Neural crest cell (in vitro differentiated cells): ENCODE measurements at places on chromosomes 12 and 14. TPM values are rescaled to one million over a fixed set of nuclear protein-coding genes. Genes with fewer than 3 reads are reported as not detected.

KRT83 gene
- total RNA-seq, result not detected in 2 replicates

TAS2R50 gene
- 1.0 and 1.3 TPM in 2 replicates for total RNA-seq

OR4E2 gene
- not detected in 2 replicates for total RNA-seq

DNAL1 gene
- total RNA-seq, result 18.1 and 20.1 TPM in 2 replicates

BEGAIN gene
- 3.0 and 4.8 TPM in 2 replicates for total RNA-seq

HOXC13 gene
- not detected in 2 replicates for total RNA-seq

TPH2 gene
- 0.09 and 0.23 TPM in 2 replicates for total RNA-seq

CRIP1 gene
- total RNA-seq, result 3.2 and 4.8 TPM in 2 replicates

SMIM41 gene
- not detected in 2 replicates for total RNA-seq

GRCh38 chr14:28770630-28771029, 4.0 kb downstream of the FOXG1 start:
- H3K27me3 ChIP-seq, result peaks cover 97% of the 10 kb centered on the region
- H3K27ac ChIP-seq, result no peak overlapping the region
- H3K4me3 ChIP-seq, result no peak overlapping the region
- H3K36me3 ChIP-seq, result peaks cover 8% of the 10 kb centered on the region
- DNase-seq, result no peak

DNA sequence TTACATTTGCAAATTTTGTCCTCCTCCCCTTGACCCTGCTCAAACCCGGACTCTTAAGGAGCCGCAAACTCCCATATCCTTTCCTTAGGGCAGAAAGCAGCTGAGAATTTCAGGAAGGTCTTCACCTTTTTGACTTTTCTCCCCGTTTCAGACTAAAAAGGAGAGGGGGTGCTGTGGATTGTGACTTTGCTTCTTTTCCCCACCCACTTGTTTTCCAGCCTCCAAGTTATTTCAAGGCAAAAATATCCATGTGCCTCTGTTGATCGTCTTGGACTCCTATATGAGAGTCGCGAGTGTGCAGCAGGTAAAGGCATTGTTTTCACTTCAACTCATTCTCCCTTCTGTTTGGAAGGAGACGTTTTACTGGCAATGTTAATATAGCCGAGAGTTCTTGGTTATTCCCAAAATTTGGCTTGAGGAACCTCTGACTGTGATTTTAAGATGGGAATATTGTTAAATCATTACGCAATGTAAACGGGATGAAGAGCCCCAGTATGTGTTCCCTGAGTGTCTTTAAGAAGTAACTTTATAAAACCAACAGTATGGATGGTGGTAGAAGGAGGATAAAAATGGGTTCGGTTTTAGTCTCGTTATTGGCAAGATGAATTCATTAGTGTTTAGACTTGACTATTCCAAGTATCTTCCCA, 663 bp downstream of the LRRK2 start:
- peaks cover 32% of the 10 kb centered on the region for H3K27me3 ChIP-seq
- no peak overlapping the region for H3K27ac ChIP-seq
- DNase-seq, result no peak

DNA sequence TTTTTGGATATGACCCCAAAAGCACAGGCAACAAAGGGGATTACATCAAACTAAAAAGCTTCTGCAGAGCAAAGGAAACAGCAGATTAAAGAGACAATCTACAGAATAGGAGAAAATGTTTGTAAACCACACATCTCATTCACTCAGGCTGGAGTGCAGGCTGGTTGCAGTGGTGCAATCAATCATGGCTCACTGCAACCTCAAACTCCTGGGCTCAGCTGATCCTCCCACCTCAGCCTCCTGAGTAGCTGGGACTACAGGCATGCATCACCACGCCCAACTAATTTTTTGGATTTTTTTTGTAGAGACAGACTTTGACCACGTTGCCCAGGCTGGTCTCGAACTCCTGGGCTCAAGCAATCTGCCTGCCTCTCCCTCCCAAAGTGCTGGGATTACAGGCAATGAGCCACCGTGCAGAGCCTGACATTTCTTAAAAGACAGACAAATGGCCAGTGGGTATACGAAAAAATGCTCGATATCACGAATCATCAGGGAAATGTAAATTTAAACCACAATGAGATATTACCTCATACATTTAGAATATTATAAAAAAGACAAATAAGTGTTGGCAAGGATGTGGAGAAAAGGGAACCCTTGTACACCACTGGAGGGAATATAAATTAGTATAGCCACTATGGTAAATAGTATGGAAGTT, 9.8 kb downstream of the NCKAP5L start:
- H3K27ac ChIP-seq, result peak overlapping the region; percentile 27
- H3K36me3 ChIP-seq, result peaks cover 10% of the 10 kb centered on the region
- H3K4me3 ChIP-seq, result no peak overlapping the region
- H3K4me1 ChIP-seq, result peaks cover 17% of the 10 kb centered on the region

GRCh38 chr14:58560208-58560607, 77.6 kb upstream of the DACT1 start:
- no peaks in the 10 kb centered on the region for H3K36me3 ChIP-seq
- no peak overlapping the region for H3K4me3 ChIP-seq
- no peak overlapping the region for H3K27ac ChIP-seq
- no peaks in the 10 kb centered on the region for H3K27me3 ChIP-seq
- H3K4me1 ChIP-seq, result peaks cover 4% of the 10 kb centered on the region
- no peak for DNase-seq

DNA sequence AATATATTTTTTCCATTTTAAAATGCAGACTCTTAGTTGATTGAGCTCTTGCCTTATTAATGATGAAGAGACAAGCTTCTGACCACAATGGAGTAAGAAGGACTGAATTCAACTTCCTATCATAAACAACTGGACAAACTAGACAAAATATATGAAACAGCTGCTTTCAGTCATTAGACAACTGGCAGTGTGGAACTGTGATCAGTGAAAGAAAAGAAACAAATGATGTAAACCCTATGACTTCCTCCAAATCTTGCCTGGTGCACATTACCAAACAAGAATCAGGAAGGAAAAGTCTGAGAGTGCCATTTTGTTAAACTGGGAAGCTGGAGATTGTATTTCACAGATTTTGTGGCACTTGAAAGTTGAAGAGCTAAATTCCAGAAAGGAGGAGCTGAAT, 154.7 kb upstream of the ATXN7L3B start:
- no peak overlapping the region for H3K4me3 ChIP-seq
- H3K27me3 ChIP-seq, result no peaks in the 10 kb centered on the region
- H3K27ac ChIP-seq, result no peak overlapping the region
- DNase-seq, result no peak
- no peaks in the 10 kb centered on the region for H3K4me1 ChIP-seq

- peaks cover 16% of the 10 kb centered on the region for H3K36me3 ChIP-seq
- peak overlapping the region; percentile 14 for H3K4me3 ChIP-seq
These were observed 125.3 kb upstream of the ATF7IP start for GRCh38 chr12:14239935-14240872.

DNA sequence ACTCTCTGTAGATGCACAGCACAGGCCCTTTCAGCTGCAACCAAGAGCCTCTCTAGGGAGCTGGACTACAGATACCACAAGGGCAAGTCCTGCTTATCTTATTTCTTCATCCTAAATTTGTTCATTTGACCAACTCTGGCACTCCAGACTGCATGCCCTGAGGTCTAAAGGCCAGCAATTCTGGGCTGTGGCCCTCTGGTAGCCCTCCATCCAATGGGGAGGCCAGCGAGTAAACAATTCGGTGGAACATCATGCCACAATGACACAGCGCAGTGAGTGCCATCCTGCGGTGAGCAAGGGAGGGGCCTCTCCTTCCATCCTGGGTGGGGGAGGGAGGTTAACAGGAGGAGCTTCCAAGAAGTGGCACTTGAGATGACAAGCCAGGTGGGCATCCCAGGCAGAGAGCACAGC, 652 bp upstream of the SELPLG start:
- H3K36me3 ChIP-seq, result no peaks in the 10 kb centered on the region
- no peak for DNase-seq
- peaks cover 51% of the 10 kb centered on the region for H3K4me1 ChIP-seq
- no peak overlapping the region for H3K27ac ChIP-seq

DNA sequence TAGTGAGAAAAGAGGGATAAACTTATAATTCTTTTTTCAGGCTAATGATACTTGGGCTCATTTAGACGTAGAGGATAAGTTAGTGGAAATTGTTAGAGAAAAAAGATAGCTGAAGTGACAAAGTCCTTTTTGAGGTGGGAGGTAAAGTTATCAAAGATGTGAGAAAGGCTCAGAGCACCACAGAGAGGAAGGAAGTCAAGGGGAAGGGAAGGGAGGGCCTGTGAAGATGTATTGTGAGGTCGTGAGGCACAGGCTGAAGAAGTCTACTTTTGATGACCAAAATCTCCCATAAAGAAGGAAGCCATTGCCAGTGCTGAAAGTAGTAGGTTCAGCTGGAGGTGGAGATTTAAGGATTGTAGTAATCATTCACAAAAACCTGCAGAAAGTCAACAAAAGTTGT, 19.4 kb upstream of the PTGDR start:
- no peaks in the 10 kb centered on the region for H3K4me1 ChIP-seq
- DNase-seq, result no peak
- H3K4me3 ChIP-seq, result no peak overlapping the region
- H3K27ac ChIP-seq, result no peak overlapping the region
- H3K27me3 ChIP-seq, result peaks cover 9% of the 10 kb centered on the region

GRCh38 chr14:68147303-68147702, 327.7 kb downstream of the RAD51B start:
- H3K36me3 ChIP-seq, result peaks cover 25% of the 10 kb centered on the region
- no peaks in the 10 kb centered on the region for H3K27me3 ChIP-seq
- H3K27ac ChIP-seq, result no peak overlapping the region
- no peak for DNase-seq
- H3K4me1 ChIP-seq, result no peaks in the 10 kb centered on the region

DNA sequence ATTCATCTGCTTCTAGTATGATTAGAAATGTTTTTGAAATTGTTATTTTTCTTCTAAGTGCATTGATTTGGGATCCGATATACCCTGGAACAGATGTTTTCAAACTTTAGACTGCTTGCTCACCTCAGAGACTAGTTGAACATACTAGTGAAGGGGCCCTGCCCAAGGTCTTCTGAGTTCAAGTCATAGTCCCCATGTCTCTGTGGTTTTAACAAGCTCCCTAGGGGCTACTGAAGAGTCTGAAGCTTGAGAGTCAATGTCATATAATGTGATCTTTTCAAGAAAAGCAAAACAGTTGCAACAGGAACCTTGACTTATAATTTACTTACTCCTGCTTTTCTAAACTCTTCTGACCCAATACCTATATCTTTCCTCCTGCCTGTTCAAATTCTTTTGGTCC, 7.5 kb upstream of the UBE2N start:
- no peaks in the 10 kb centered on the region for H3K4me1 ChIP-seq
- no peaks in the 10 kb centered on the region for H3K36me3 ChIP-seq
- no peaks in the 10 kb centered on the region for H3K27me3 ChIP-seq
- no peak overlapping the region for H3K27ac ChIP-seq
- no peak for DNase-seq

GRCh38 chr12:104137001-104137901, 759 bp downstream of the NFYB start:
- peak overlapping the region; percentile 97 for H3K27ac ChIP-seq
- H3K36me3 ChIP-seq, result no peaks in the 10 kb centered on the region

GRCh38 chr14:96016501-96017160, 22.5 kb upstream of the C14orf132 start:
- DNase-seq, result no peak
- no peaks in the 10 kb centered on the region for H3K4me1 ChIP-seq
- H3K27me3 ChIP-seq, result peaks cover 65% of the 10 kb centered on the region
- H3K27ac ChIP-seq, result no peak overlapping the region
- H3K36me3 ChIP-seq, result peaks cover 3% of the 10 kb centered on the region
- H3K4me3 ChIP-seq, result no peak overlapping the region

GRCh38 chr12:50573271-50573670, 68.5 kb downstream of the DIP2B start:
- no peak for DNase-seq
- H3K27ac ChIP-seq, result no peak overlapping the region
- H3K36me3 ChIP-seq, result no peaks in the 10 kb centered on the region
- H3K4me1 ChIP-seq, result peaks cover 41% of the 10 kb centered on the region
- no peaks in the 10 kb centered on the region for H3K27me3 ChIP-seq

- H3K4me3 ChIP-seq, result peak within 1 kb of the TSS; percentile 88
- peaks cover 73% of the 10 kb centered on the region for H3K27me3 ChIP-seq
- peak; percentile 48 for DNase-seq
- no peak within 1 kb of the TSS for H3K27ac ChIP-seq
These were observed at the start of gene C12orf42 for GRCh38 chr12:103495469-103496456. C12orf42 (minus strand) TSS chr12:103495968; CDS start chr12:103478426, 17,542 bp downstream.

- H3K4me1 ChIP-seq, result no peaks in the 10 kb centered on the region
- H3K27me3 ChIP-seq, result no peaks in the 10 kb centered on the region
- H3K27ac ChIP-seq, result no peak overlapping the region
- H3K36me3 ChIP-seq, result no peaks in the 10 kb centered on the region
- H3K4me3 ChIP-seq, result no peak overlapping the region
These were observed 83.1 kb downstream of the MAPKAPK5 start for GRCh38 chr12:111925171-111925570.

- H3K4me1 ChIP-seq, result no peaks in the 10 kb centered on the region
- no peak overlapping the region for H3K4me3 ChIP-seq
- no peak overlapping the region for H3K27ac ChIP-seq
- H3K36me3 ChIP-seq, result no peaks in the 10 kb centered on the region
- no peaks in the 10 kb centered on the region for H3K27me3 ChIP-seq
These were observed 245.7 kb downstream of the KCNC2 start for GRCh38 chr12:74963867-74964331.

DNA sequence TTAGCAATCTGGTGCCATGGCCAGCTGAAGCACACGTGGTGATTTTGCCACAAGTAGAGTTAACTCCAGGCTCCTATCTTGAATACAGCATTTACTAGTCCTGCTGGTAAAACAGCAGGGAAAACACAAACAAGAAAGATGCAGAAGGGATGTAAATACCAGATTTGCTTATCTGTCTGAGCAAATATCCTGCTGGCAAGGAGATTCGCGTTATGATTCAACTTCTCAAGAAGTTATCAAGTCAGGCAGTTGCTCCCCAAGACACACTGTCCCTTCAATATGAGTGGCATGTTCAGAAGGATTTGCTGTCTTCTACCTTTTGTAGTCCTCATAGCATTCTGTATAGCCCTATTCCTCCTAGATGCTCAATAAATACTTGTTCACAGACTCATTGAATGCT, 171.2 kb upstream of the EGLN3 start:
- H3K27ac ChIP-seq, result no peak overlapping the region
- no peaks in the 10 kb centered on the region for H3K36me3 ChIP-seq
- peaks cover 5% of the 10 kb centered on the region for H3K27me3 ChIP-seq

DNA sequence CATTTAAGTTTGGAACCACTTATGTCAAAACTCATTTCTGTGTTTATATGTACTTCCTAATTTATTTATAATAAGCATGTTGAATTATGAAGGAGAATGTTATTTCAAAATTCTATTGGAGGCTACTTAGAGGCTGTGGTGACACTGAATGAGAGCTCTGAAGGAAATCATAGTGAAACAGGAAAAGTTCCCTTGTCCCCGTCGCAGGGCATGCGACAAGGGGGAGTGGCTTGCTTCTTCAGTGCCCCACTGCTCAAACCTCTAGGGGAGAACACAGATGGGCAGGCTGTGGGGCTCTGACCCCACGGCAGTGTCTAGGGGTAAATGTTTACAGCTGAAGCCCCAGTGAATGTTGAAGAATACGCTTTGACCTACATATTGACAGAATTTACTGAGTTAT, 261.9 kb downstream of the RAD51B start:
- H3K4me1 ChIP-seq, result peaks cover 37% of the 10 kb centered on the region
- no peak for DNase-seq
- H3K4me3 ChIP-seq, result no peak overlapping the region
- H3K27ac ChIP-seq, result no peak overlapping the region
- H3K36me3 ChIP-seq, result no peaks in the 10 kb centered on the region
- no peaks in the 10 kb centered on the region for H3K27me3 ChIP-seq

DNA sequence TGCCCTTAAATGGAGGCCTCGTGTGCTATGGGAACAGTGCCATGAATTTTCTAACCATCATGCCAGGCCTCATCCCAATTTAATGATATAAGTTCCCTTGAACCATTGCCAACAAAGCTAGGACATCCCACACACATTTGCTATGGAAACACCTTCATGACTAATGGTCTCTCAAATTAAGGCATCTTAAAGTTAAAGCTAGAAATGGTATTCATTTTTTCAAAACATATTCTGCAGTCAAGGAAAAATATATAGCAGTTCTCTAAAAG, 117.3 kb downstream of the BTG1 start:
- no peak overlapping the region for H3K27ac ChIP-seq
- peaks cover 7% of the 10 kb centered on the region for H3K4me1 ChIP-seq
- no peak overlapping the region for H3K4me3 ChIP-seq
- DNase-seq, result no peak
- H3K36me3 ChIP-seq, result no peaks in the 10 kb centered on the region
- H3K27me3 ChIP-seq, result no peaks in the 10 kb centered on the region
